Right ventricle myocardium superior (tissue), 1 donor: ENCODE measurements at places on chromosomes 12 and 14. TPM values are rescaled to one million over a fixed set of nuclear protein-coding genes. Genes with fewer than 3 reads are reported as not detected.

Gene SERPINA10
- not detected for total RNA-seq

Gene CLEC1A
- total RNA-seq = 2.5 TPM

Gene IL22
- not detected for total RNA-seq

Gene AQP5
- total RNA-seq = 0.38 TPM

Gene KRT2
- total RNA-seq = not detected

Gene USP30
- 12.2 TPM for total RNA-seq

Gene TDRD9
- total RNA-seq = 2.7 TPM

- no peak for DNase-seq
These were observed 60.4 kb upstream of the KTN1 start for GRCh38 chr14:55519473-55520080.

- no peak for DNase-seq
These were observed 1192.8 kb upstream of the TMEM132C start for GRCh38 chr12:127074161-127074560.

GRCh38 chr14:31990926-31991572 lies 86.1 kb upstream of the ARHGAP5 start:
- DNase-seq = no peak

- peak; percentile 53 for DNase-seq
These were observed 60.7 kb downstream of the VCPKMT start for GRCh38 chr14:50055461-50056228.

- DNase-seq = no peak
These were observed 11.9 kb upstream of the PUS1 start for GRCh38 chr12:131917139-131917710.

- DNase-seq = no peak
These were observed 103.3 kb downstream of the C12orf75 start for GRCh38 chr12:105433804-105434203.

GRCh38 chr14:75751296-75751695 lies 90.2 kb downstream of the TTLL5 start:
- no peak for DNase-seq

DNA sequence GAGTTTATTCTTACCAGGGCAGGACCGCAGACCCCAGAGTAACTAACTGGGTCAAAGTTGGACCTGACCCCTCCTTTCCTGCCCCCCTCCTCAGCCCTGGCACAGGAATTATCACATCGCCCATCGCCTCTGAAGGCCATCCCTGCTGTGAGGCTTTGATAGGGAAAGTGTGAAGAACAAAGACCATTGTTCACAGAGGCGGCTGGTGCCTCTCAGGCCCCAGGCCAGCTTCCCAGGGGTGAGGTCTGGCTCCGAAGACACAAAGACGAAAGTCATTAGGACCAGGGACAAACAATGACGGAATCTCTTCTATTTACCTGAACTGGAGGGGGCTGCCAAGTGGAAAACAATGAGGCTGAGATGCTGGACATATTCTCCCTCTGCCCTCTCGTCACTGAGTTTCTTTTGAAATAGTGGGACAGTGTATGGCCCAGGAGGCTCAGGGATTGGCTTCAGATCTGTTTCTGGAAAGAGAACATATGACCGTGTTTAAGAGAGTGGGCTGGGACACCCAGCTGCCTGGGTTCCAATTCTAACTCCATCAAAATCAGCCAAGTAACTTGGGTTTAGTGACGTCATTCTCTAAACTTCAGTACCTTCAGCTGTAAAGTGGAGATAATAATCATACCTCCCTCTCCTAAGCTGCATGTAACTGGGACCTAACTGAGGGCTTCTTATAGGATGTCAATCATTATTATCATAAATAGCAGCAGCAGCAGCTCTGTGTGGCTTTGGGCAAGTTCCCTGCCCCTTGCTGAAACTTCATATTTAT lies 769.4 kb downstream of the MED13L start:
- peak; percentile 40 for DNase-seq

DNA sequence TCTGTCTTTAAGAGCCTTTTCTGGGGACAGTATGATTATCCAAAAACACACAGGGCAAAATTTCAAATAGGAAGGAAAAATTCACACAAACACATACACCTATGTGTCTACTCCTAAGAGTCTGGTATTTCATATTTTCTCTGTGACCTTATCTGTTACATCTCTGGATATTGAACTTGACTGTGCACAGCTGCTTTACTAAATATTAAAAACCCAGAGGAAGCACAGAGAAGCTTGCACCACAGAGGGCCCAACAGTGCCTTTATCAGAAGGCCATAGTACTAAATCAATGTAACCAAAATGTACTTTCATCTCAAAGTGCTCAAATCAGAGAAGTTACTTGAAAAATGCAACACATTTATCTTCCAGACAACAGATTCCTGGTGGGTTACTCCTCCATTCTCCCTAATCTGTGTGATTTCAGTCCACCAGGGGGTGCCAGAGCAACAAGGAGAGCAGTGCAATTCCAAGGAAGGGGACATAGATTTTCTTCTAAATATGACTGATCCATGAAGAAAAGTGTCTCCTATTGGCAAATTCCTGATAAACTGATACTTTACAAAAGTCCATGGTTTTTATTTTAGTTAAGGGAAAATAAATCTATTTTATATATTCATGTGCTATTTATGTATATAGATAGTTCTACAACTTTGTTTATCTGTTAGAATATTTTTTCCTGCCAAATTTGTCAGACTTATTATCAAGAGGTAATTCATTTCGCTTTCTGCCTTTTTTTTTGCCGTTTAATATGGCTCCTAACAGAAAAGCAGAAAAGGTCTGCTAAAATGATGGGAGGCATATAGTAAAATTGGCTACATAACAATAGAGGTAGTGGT lies 617.6 kb downstream of the LRFN5 start:
- DNase-seq = no peak

DNA sequence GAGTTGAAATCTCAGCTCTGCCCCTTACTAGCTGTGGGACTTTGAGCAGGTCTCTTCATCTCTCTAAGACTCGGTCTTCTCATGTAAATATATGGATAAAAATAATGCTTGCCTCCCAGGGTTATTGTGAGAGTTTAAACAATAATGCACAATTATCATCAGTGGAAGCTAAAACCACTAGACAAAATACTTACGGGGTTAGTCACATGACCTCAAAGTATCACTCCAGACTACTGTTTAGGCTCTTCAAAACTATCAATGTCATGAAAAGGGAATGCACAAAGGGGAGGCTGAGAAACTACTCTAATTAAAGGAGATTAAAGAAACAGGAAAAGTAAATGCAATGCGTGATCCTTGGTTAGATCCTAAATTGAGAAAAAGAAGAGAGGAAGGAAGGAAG lies 24.5 kb upstream of the TSPAN11 start:
- no peak for DNase-seq

GRCh38 chr14:99966912-99967311 lies 98.3 kb upstream of the EVL start:
- no peak for DNase-seq

DNA sequence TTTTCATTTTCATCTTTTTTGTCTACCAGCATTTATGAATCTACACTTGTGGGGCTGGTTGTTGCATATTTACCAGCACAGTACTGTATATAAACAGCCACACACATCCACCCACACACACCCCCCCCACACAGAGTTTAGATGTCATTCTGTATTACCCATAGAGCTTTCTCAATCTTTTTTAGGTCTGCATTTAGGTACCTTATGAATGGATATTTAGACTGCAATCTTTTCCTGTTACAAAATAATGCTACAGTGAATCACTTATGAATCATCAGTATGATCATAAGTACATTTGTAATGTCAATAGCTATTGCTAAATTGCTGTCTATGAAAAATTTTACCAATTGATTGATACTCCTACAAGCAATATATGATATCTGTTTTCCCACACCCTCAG lies 67.3 kb upstream of the STK38L start:
- DNase-seq = no peak

- peak; percentile 82 for DNase-seq
These were observed 12.2 kb downstream of the MMP14 start for GRCh38 chr14:22848351-22849164.

GRCh38 chr12:121534495-121535148 lies 46.2 kb downstream of the KDM2B start:
- peak; percentile 37 for DNase-seq

DNA sequence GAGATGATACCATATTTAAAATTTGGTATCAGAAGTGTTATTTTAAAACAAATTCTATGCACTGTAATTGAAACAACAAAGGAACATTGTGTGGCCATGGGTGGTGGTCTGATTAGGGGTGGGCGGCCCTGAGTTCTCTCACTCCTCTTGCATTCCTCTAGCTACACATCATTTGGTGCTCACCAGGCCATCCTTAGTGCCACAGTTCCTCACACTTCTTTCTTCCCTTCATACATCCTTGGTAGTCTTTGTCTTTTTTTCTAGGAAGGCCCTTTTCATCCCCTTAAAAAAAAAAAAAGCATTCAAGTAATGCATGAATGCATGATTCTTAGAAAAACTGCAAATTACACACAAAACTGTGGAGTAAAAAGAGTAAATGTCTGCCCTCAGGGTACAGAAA lies 2.4 kb upstream of the MANSC4 start:
- no peak for DNase-seq

GRCh38 chr14:94867946-94868771 lies 98.2 kb upstream of the GSC start:
- DNase-seq = no peak

GRCh38 chr12:47867495-47867941 lies 37.3 kb downstream of the VDR start:
- DNase-seq = no peak

DNA sequence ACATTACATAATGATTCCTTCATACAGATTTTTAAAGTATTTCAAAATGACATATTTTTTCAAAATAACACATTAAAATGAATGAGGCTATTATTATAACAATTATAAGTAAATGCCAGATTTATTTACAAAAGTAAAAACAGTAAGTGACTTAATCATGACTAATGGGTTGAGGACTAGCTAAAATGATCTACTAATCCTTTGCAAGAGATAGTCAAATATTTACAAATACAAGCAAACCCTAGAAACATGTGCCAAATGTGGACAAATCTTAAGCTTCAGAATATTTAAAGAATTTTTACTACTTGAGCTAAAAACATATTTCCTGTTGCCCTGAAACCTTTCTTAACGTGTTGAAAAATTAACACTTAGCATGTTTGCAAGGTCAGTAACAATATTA lies 74.8 kb downstream of the KIF21A start:
- no peak for DNase-seq

GRCh38 chr12:106126441-106127337 lies 12.1 kb downstream of the NUAK1 start:
- DNase-seq = no peak

DNA sequence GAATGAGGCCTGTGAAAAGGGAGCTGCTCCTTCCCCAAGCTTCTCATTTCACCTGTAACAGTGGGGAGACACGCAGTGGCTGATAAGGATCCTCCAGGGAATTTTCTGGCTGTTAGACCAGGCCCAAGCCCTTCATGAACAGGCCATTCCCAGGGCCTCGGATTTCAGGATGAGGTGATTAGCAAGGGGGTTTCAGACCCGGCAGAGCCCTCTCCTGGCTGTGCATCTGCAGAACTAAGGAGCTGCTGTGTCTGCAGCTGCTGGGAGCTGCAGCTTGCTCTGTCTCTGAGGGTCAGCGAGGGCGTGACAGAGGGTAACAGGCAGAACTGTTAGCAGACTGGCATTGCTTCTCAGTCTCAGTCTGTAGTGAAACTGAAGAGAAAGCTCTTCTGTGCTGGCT lies 110.4 kb downstream of the KCNA5 start:
- DNase-seq = no peak

DNA sequence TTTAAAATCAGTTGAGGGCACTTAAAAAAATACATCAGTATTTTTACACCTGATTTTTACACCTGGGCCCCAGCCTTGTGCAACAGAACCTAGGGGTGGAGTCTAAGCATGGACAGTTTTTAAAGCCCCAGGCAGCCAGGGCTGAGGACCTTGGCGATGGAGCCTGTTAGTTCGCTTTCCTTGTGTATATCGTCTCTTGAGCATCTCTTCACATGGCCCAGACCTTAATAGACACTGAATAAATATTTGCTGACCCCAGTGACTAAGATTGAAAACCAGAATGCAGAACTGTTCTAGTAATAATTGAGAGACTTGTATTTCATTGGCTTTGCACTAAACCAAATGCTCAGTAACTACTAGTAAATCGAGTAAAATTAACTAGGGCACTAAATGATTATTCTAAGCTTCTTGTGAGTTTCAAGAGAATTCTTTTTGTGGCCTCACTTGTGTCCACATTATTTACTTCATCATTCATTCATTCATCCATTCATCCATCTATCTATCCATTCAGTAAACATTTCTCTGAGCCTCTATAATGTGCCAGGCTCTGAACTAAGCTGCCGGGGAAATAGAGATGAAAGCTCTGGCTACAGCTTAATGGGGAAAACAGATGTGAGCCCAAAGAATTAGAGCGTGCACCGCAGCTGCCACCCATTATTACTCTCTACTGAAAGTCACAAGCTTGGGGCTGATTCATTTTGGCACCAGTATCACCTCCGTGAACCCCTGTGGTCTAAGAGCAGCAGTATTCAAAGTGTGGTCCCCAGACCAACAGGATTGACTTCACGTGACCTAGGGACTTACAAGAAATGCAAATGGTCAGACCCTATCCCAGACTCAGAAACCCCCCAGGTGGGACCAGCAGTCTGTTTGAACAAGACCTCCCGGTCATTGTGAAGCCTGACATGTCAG lies 30.7 kb upstream of the BCL7A start:
- DNase-seq = no peak

DNA sequence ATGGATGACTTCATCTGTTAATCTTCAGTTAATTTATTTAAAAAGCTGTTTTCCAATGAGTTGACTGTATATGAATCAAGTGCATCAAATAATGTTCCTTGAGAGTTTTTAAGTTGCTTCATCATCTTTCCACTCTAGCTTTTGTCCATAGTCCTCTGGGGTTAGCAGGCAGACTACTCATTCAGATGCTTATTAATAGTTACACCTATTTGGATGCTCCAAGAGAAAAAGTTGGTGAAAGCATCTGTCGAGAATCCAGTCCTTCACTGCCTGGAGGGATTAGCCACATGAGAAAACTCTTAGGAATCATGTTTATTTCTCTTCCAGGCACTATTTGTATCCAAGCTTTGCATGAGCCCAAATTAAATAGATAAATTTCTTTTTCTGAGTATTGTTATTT lies 70.2 kb downstream of the DACT1 start:
- no peak for DNase-seq

DNA sequence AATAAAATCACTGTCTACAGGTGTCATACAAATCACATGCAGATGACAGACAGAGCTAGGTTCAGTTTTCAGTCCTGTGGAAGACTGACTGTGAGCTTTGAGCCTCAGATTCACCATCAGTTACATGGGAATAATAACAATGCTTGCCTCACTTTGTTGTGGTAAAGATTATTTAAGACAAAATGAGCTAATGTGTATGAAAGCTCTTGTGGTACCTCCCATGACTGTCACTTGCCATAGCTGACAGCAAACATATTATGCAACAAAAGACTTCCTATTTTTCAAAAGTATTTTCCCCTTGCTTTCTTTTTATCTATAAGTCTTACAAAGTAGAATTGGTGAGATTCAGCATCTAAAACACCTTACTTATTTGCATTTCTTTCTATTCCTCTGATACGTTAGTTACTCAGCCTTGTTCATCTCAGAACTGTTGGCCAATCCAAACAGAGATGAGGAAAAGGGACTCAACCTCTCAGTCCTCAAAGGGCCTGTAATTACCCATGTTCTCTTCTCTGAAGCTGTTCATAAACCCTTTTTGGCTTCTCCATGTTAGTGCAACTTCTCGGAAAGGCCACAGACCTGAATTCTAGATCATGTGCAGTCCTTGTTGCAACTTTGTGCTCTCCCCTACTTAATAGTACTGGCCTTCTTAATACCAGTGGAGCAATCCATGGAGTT lies 8.8 kb upstream of the DDHD1 start:
- DNase-seq = no peak
